H54 (cell line): ENCODE measurements at places on chromosomes 13 and 19.

- no peak for DNase-seq
Measured at GRCh38 chr13:94329277-94329676, 150.2 kb downstream of the DCT start.

GRCh38 chr19:3506384-3507340 lies 551 bp downstream of the FZR1 start:
- peak; percentile 45 for DNase-seq

DNA sequence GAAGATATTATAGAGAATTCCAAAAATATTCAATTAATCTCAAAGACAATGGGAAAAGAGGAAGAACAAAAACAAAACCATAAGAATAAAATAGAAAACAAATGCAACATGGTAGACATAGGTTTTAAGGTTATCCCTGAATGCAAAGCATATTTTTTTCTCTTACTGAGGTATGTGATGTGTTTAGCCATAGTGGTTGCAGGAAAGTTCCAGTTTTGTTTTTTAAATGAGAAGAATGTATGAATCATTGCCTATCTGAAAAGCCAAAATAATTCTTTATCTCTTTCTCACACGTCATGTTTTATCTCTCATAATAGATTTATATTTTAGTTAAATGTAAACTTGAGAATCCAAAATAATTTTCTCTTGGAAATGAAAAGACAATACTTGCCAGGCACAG lies 2591.7 kb upstream of the PCDH20 start:
- no peak for DNase-seq

DNA sequence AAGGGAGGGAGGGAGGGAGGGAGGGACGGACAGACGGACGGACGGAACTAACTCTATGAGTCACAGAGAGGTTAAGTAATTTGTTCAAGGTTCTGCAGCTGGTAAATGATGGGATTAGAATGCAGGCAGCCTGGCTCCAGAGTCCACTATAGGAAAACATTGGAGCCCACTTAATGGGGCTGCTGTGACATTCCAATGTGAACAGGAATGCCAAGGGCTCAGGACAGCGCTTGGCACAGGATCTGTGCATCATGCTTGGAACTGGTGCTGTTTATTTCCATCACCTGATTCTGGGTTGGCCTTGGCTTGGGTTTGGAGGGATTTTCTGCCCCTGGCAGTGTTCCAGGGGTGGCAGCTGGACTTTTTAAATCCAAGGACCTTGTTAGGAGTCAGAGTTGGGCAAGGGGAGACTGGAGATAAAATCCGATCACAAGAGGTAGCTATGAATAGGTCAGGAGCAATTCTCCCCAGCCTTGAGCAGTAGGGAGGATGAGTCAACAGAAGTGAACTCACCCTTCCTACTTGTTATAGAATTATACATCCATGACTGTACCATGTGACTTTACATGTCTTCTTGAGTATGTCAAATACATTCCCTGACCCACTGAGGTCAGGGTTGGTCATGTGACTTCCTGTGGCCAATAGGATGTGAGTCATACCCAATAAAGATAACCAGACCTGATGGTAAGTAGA lies 7.8 kb upstream of the HIF3A start:
- peak; percentile 65 for DNase-seq
